ENCODE measurements at places on chromosomes 12 and 14. TPM values are rescaled to one million over a fixed set of nuclear protein-coding genes. Genes with fewer than 3 reads are reported as not detected.

RND1 gene
- 4.9 TPM for polyA plus RNA-seq

DNA sequence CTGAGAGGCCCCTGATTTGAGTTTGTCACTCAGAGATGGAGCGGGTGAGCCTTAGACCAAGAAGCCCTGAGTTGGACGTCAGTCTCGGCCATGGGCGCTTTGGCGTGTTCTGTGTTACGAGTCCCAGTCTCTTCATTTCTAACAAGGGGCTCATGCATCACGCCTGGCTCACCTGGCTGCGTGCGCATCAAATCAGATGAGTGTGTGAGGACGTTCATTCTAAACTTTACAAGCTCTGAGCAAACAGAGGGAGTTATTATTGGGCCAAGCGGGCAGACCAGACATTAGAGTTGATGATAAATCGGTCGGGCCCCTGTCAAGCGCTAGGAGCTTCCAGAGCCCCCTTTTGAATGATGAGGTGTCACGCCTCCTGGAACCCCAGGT lies 117.2 kb downstream of the CALM1 start:
- no peaks in the 10 kb centered on the region for H3K27me3 ChIP-seq
- no peak overlapping the region for H3K4me3 ChIP-seq
- H3K4me1 ChIP-seq: peaks cover 3% of the 10 kb centered on the region
- peak overlapping the region; percentile 94 for H3K27ac ChIP-seq

DNA sequence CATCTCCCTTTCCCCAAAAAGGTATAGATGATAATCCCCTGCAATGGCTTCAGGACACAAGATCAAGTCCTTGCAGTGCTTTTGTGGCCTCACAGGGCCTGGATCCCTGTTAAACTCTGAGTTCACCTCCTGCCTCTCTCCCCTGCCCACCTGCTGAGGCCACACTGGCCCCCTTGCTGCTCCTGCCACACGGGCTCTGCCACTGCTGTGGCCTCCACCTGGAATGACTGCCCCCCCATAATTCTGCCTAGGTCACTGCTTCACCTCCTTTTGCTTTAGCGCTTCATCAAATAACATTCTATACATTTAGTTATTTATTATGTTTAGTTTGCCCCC lies 653 bp upstream of the IFI27 start:
- H3K4me3 ChIP-seq: no peak overlapping the region
- H3K27ac ChIP-seq: peak overlapping the region; percentile 71
- H3K27me3 ChIP-seq: no peaks in the 10 kb centered on the region
- no peaks in the 10 kb centered on the region for H3K36me3 ChIP-seq

- no peaks in the 10 kb centered on the region for H3K36me3 ChIP-seq
- peak; percentile 51 for DNase-seq
- no peak overlapping the region for H3K4me3 ChIP-seq
- peak overlapping the region; percentile 90 for H3K27ac ChIP-seq
These were observed 5.0 kb upstream of the MMP19 start for GRCh38 chr12:55847603-55848291.

DNA sequence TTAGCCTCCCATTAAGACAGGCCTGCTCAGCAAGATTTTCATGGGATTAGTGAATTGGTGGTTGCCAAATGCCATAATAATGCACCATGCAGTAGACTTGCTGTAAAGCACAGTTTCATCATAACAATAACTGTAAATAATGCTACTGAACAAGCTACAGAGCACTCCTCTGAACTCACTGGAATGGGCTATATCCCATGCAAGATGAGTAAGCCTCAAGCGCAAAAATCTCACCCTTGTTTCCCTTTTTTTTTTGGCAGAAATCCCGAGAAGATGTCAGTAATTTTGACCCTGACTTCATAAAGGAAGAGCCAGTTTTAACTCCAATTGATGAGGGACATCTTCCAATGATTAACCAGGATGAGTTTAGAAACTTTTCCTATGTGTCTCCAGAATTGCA lies 145.9 kb upstream of the HIF1A start:
- H3K27ac ChIP-seq: no peak overlapping the region
- H3K4me3 ChIP-seq: no peak overlapping the region
- peaks cover 10% of the 10 kb centered on the region for H3K4me1 ChIP-seq
- H3K27me3 ChIP-seq: no peaks in the 10 kb centered on the region
- DNase-seq: no peak
- H3K36me3 ChIP-seq: no peaks in the 10 kb centered on the region

DNA sequence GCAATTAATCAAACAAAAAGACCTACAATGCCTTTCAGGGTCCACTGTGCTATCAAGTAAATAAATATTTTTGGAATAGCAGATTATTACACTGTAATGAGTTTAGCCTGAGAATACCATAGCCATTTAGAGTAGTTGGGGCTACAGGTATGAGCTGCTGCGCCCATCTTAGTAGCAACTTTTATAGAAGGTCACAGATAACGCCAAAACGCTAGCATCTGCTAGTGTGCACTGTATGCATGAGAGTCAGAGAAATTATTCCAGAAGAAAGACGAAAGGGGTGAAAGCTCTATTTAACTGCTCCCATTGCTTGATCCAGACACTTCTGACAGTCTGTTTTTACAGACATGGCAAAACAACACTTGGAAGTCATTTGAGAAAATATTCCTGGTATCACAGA lies 48.5 kb upstream of the SLC2A13 start:
- no peaks in the 10 kb centered on the region for H3K27me3 ChIP-seq
- H3K4me1 ChIP-seq: no peaks in the 10 kb centered on the region
- no peak for DNase-seq

All from small intestine (tissue), 16 donors.